AG04449 (cell line): ENCODE measurements at places on chromosomes 3 and 15.

DNA sequence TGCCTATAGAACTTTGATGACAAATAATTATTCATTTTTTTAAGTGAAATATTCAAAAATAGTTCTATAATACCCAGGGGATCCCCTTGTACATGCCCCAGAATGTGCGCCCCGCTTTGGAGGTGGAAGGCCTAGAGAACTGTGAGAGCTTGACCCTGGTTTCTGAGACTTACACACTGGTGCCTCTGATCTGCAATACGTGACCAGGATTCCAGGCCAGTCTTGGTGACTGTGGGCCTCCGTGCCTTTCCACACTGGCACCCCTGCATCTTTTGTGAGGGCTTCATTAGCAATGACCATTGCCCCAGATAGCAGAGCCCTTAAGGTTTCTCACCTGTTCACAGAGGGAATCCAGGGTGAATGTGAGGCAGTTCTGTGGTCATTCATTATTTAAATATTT, 44.0 kb downstream of the CLSTN2 start:
- no peak for DNase-seq

- DNase-seq: no peak
These were observed 31.3 kb downstream of the LRRC3B start for GRCh38 chr3:26653811-26654425.

- no peak for DNase-seq
These were observed 701 bp downstream of the SGO1 start for GRCh38 chr3:20185331-20185678.

DNA sequence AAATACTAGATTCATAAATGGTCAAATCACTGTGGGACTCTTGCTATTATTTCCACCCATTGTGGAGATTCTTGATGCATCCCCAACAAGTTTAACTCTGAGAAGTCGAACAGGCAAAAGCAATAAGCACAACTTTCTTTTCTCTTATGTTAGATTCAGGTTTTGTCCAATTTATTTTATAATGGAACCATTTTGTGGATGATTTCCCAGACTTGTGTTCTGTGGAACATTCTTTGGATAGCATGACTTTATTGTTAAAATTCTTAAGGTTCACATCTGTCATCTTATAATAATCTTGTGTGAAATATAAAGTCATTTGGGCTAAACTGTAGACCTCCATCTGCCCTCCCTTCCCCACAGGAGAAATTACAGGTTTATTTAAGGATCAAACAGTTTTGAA, 213.7 kb downstream of the LPP start:
- DNase-seq: no peak

- DNase-seq: no peak
These were observed 13.5 kb upstream of the PCOLCE2 start for GRCh38 chr3:142902356-142902755.

DNA sequence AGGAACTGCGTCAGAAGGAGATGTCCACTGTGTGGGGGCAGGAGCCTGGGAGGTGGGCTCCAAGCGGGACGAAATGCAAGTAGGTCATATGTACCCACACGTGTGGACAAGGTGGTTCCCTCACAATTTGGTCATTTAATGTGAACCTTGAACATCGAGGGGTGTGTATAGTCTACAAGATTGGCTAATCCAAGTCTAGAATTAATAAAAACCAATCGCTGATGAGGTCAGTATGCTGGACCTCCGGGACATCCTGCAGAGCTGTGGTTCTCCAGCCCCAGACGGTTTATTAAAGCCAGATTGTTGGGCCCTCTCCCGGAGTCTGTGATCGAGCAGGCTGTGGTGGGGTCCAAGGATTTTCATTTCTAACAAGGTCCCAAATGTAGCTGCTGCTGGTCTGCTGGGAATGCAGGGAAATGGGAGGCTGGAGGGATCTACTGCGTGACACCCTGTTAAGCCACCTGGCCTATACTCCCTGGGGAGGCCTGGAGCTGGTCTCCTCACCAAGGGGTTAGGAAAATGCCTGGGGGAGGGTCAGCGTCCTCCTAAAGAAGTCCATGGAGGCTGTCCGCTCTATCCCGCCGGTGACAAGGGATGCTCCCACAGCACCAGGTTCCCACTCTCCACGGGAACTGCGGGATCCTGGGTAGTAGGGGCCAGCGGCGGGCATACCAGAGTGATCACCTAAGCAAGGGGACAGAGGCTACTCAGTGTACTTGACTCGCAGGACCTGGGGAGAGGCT, 25.1 kb downstream of the PCSK6 start:
- DNase-seq: no peak

DNA sequence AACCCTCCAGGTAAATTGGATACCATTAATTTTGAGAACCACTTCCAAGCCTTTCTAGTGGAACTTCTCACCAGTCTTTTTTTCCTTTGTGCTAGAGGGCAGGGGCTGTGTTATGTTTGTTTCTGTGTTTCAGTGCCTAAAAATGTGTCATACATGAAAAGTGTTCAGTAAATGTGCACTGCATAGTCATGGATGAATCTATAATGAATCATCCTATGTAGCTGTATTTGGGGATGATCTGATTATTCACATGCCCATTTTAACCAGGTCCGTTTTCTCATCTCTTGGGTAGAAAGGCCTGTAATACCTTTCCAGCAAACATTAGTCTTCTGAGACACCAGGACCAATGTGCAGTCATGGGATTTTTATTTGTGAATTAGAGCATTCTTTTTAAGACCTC, 583.0 kb upstream of the GOLIM4 start:
- no peak for DNase-seq

- DNase-seq: no peak
These were observed 186.5 kb upstream of the PEX5L start for GRCh38 chr3:180223268-180223667.

GRCh38 chr3:70726961-70727360, 414.5 kb upstream of the MDFIC2 start:
- peak; percentile 38 for DNase-seq

GRCh38 chr3:5194801-5195509, 7.4 kb downstream of the EDEM1 start:
- peak; percentile 75 for DNase-seq

- DNase-seq: no peak
These were observed 86.9 kb downstream of the ASB7 start for GRCh38 chr15:100689131-100689899.

- DNase-seq: no peak
These were observed 24.4 kb upstream of the PARL start for GRCh38 chr3:183909030-183909600.

GRCh38 chr3:109224333-109224732, 87.8 kb downstream of the C3orf85 start:
- DNase-seq: no peak

GRCh38 chr15:49135342-49135857, 20.0 kb downstream of the COPS2 start:
- DNase-seq: no peak

- DNase-seq: no peak
These were observed 61.0 kb upstream of the RPL32 start for GRCh38 chr3:12902181-12902999.

- DNase-seq: no peak
These were observed 35.4 kb downstream of the AKAP13 start for GRCh38 chr15:85415783-85416182.

- DNase-seq: no peak
These were observed 152.9 kb downstream of the SLCO3A1 start for GRCh38 chr15:92006186-92007028.

- no peak for DNase-seq
These were observed 24.9 kb downstream of the BLM start for GRCh38 chr15:90742087-90742486.

- DNase-seq: no peak
These were observed 415.5 kb downstream of the NAALADL2 start for GRCh38 chr3:175274474-175275218.

DNA sequence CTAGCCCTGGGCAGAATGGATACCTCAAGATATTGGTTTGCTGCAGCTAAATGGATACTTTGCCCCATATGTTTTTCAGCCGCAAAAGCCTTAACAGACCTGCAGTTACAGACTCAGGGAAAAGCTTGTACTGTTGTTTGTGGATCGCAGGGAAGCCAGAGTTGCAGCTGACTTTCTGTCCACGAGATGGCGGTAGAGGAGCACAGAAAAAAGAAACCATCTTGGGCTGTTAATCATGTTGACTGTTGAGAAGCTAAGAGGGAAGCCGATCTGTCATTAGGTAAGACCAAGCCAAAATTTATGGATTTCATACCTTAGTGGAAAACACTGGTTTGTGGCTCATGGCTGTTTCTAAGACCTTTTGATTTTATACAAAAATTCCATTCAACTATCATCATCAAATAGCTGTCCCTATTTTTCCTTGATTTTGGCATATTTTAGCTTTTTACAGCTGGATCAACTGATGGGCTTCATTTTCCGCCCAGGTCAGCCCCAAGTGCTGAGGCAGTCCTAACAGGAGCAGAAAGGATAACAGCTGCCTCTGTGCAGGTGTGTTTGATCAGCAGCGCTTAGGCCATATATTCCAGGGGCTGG, 205.7 kb upstream of the ZPLD1 start:
- no peak for DNase-seq

- DNase-seq: no peak
These were observed at the start of gene C3orf85 for GRCh38 chr3:109136523-109136922. Gene C3orf85, plus strand, starts transcription at chr3:109136719. Its CDS starts 129 bp downstream, at chr3:109136848.

DNA sequence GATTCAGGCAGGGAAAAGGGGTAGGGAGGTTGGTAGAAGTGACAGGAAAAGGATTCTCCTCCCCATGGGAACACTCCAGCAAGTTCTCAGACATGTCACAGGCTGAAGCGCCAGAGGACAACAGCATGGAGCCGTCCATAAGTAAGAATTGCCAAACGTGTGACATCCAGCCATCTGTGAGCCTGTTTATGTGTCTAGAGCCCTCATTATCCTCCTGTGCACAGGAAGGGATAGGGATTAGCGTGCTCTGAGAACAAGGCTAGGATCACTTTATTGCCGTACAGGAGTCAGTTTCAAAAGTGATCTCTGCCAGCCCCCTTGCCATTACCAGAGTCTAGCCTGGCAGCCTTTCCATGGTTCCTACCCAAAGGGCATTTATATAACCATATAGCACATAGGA, 549.5 kb downstream of the NTRK3 start:
- DNase-seq: no peak

DNA sequence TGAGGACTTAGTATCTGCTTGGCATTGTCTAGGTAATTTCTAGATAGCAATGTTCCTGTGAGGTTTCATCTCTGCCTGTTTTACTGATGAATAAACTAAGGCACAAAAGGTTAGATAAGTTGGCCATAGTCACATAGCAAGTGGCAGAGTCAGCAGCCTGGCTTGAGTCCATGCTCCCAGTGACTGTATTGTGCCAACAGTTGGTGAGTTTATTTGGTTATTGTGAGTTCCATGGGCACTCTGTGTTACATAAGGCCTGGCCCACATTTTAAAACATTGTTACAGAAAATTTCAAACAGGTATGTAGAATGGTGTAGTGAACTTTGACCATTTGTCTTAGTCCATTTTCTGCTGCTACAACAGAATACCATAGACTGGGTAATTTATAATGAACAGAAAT, 15.2 kb downstream of the MCM2 start:
- DNase-seq: no peak

DNA sequence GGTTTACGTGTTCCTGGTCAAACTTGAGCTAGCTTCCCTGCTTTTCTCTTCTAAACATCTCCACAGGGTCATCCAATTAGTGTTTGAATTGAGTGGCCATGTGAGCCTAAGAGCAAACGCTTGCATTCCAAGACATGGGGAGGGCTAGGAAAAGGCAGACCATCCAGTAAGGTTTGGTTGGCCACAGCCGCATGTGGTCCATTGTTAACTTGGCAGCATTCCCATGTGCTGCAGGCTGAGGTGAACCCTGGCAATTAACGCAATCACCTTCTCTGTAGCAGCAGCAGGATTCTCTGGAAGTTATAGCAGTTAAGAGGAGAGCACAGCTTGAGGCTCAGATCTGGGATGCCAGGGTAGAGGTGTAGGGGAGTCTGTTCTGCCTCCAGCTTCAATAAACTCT, 502.2 kb upstream of the LMCD1 start:
- no peak for DNase-seq

DNA sequence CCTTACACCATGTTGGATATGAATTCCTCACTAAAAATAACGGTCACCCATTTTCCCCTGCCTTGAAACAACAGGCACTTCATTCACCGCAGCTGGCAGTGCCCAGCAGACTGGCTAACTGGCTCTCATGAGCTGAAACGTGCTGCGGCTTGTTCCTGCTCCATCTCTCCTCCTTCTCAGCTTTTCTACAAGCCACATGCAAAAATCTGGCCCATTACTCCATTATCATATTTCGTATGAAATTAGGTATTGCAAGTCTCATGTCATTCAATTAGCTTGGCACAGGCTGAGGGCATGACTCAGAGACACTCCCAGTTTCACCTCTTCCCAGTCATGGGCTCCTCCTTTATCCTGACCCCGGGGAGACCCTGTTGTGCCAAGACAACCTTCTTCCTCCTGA, 60.0 kb downstream of the MAGEF1 start:
- no peak for DNase-seq

DNA sequence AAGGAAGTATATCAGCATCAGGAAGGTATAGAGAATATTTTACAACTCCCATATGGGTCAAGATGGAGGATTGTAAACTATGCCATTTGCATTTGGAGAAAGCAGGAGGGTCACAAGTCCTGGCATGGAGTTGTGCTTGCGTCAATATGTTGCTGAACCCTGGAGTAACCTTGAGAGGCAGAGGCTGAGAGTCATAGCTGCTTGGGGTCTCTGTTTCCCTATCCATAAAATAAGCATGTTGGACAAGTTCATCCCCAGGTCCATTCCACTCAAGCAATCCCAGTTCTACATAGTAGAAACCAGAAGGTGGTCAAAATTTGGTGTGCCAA, 273.6 kb downstream of the MECOM start:
- no peak for DNase-seq

DNA sequence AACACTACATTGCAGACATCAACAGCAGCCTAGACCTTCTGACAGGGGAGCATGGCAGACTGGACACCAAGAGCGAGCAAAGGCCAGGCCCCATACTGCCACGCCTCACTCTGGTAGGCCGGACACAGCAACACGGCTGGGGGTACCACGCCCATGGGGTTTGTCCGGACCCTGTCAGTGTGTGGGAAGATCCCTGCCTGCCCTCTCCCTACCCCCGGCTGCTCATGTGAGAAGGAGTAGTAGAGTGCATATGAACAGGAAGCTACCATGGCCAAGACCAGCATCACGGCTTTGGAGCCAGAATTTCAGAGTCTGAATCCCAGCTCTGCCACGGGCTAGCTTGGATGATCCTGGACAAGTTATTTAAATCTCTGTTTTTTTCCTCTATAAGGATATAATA, 27.9 kb downstream of the ALDH1L1 start:
- no peak for DNase-seq

GRCh38 chr3:115280506-115280905, 133.4 kb upstream of the ZBTB20 start:
- DNase-seq: no peak

DNA sequence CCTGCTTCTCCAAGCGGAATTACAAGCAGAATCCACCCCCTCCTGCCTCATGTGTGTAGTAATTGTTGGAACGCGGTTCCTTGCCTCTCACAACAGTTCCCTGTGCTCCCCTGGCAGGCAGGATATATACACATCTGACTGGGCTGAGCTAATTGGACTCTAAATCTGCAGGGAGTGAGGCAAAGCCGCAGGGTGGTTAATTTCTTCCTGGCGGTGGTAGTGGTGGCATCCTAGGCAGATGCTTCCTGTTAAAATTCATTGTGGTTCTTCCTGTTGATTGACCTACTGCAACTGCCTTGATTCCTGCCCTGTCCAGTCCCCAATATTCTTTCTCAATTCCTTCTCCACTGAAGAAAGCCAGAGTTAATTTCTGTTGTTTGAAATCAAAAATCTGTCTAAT, 202.9 kb upstream of the PROK2 start:
- DNase-seq: peak; percentile 46
